Endothelial cell (in vitro differentiated cells): ENCODE measurements at places on chromosomes 5 and 9.

- no peak for DNase-seq
These were observed 42.9 kb downstream of the PHF2 start for GRCh38 chr9:93619272-93619775.

DNA sequence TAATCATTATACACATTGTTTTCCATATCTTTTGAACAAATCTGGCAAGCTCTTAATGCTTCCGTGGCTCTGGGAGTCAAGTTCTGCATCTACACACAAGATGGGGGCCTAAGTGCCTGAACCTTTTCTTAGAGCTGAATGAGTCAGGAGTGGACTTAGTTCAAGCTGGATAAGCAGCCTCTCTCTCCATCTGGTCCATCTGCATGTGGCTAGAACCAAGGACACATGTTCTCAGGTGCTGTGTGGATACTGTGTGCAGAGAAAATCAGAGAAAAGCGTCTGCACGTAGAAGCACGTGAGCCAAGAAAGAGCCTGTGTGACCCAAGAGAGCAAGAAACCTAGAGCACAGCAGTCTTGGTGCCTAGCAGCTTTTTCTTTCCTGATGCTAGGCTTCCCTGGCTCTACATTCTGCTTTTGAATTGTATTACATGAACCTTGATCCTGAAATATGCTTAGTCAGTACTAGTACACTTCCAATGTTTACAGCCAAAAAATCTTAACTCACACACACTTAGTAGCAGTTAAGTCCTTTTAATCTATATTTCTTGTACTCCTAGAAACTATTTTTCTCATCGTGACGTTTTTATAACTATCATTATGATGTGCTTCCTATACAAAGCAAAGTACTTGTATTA, 1798.9 kb downstream of the MAT2B start:
- DNase-seq = no peak

DNA sequence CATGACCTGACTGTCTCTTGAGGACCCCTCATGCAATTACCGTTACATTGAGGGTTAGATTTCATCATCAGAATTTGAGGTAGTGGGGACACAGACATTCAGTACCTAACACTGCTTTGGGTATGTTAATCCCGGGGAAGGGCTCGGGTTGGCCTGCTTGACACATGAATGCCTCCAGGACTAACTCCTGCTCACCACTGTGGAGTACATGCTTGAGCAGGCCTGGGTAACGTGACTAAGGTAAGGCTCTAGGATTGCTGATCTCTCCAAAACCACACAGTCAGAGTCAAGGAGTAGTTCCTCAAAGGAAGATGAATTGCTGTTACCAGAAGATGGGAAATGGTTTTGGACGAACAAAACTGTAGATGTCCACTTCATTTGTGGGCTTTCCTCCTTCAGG, 376.3 kb upstream of the ZNF462 start:
- no peak for DNase-seq

GRCh38 chr9:129284607-129285291, 106.7 kb upstream of the IER5L start:
- no peak for DNase-seq

- DNase-seq = peak; percentile 63
These were observed 23.9 kb downstream of the C5orf15 start for GRCh38 chr5:133944263-133945185.

DNA sequence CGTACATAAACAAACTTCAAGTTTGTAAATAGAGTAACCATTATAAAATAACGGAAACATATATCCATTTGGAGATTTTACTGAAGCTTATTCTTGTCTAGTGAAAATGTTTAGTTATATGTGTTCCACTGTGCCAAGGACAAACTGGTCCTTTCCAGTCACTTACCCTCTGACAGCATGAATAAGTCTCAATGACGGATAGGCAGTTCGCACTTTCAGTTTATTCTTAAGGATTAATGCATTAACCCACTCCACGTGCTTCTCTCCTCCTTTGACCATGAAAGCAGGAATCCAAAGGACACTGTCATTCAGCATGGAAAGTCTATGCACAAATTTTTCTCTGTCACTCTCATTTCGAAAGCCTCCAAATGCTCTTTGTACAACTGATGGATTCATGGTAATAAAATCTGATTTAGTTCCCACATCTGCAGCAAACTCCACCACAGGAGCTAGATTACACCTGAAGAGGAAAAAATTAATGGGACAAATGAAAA, 47.1 kb downstream of the ST8SIA4 start:
- DNase-seq = no peak

DNA sequence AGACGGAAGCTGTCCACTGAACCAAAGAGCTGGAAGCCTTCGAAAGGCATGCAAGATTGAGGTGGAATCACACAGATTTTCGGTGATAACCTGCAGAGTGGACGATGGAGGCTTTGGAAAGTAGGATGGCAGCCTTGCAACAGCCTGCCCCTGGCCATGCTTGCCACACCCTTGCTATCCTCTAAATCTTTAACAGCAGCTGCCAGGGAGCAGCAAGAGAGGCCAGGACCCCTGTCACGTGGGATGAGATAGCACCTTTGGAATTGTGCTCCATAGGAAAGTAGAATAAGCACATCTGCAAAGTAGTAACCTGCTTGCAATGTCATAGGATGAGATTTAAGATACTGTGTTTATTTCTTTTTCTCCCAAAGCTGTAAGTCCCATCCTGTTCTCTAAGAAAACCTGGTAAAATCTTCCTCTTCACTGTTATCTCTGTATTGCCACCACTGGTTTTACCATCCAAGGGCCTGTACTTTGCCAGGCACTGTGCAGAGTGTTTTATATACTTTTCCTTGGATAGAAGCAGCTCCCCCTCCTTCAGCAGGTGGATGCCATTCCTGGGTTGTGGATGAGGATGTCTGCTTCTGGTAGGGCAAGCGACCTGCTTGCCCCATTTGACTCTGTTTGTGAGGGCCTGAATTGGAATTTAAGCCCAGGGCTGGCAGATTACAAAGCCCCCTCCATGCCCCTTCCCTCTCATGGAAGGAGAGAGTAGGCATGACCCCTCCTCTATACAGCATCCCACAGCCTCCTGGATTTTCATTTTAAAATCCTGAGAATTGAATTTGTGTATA, 10.1 kb downstream of the TRIO start:
- no peak for DNase-seq

DNA sequence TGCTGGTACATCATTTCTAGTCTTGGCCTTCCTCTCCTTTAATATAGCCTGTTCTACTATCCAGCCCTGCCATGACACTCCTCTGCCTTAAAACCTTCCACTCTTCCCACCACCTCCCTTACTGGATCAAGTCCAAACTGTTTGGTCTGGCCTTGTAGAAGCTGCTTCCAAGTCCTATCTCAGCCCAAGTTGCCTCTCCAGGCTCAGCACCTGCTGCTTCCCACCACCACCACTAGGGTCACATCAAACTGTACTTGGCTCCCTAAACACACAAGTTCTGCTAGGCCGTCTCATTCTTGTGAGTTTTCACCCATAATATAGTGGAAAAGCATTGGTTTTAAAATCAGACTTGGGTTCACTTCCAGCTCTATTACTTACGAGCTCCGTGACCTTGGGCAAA, 1.4 kb downstream of the NDUFA8 start:
- DNase-seq = peak; percentile 39

DNA sequence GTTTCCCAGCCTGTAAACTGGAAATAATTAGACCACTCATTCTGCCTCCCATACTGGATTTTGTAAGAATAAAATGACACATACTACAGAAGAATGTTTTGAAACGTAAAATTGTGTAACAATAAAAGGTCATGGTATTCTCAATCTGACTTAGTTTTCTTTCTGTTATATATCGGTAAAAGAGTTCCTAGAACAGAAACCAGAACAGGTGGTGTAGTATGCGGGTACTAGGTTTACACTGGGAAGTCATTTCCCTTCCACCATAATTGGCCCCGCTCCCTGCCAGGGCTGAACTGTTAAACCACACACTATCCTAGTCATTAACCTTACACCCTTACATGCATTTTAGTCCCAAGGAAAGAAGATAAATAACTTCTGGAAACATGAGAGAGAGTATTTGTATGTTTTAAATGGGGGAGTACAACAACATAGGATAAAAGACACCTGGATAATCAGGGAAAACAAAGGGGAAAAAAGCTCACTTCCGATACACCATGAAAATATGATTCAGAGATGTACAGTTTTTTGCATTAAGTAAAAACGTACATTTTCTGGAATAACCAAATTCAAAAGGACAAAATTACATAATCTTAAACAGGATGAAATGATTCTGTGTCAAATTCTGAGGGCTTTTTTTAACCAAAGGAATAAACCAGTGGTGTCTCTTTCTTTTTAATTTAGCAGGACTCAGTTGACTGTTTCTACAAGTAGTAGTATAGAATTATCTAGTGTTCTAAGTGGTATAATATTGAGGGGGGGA, 199.7 kb downstream of the GLIS3 start:
- DNase-seq = no peak

DNA sequence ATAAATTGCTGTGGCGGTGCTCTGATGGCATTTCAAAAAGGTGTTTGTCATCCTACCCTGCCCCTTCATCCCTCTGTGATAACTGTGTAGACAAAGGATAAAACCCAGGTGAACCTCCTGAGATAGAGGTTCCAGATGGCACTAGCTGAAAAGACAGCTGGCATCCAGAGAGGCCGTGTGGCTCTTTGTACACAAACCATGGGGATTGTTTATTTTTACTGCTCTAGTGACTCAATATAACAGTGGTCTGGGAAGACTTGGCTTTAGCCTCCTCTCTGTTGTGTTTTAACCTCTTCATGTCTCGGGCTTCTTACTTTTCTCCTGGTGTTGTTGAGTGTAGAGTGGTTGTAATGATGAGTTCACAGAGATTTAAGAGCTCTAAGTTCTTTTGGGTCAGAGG, 48.8 kb downstream of the SH3GL2 start:
- no peak for DNase-seq

DNA sequence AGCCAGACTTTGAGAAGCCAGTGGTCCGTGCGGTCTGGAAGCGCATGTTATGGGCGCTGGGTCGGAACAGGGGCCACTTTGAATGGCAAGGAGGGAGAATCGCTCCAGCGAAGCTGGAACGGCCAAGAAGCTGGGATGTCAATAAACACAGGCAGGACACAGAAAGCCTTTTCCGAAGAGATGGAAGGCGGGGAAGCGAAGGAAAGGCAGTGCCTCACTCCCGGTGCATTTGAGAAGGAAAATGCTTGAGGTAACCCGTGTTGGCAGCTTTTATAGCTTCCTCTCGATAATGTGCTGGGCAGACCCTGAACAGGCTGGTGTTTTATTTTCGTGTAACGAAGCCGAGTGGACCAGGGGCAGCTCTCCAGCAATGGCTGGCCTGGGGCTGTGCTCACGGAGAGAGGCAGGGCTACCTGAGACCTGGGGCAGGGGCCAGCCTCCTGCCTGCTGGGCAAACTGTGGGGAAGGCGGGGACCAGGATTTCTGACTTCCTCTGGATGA, 84.2 kb upstream of the SPRY4 start:
- DNase-seq = no peak

DNA sequence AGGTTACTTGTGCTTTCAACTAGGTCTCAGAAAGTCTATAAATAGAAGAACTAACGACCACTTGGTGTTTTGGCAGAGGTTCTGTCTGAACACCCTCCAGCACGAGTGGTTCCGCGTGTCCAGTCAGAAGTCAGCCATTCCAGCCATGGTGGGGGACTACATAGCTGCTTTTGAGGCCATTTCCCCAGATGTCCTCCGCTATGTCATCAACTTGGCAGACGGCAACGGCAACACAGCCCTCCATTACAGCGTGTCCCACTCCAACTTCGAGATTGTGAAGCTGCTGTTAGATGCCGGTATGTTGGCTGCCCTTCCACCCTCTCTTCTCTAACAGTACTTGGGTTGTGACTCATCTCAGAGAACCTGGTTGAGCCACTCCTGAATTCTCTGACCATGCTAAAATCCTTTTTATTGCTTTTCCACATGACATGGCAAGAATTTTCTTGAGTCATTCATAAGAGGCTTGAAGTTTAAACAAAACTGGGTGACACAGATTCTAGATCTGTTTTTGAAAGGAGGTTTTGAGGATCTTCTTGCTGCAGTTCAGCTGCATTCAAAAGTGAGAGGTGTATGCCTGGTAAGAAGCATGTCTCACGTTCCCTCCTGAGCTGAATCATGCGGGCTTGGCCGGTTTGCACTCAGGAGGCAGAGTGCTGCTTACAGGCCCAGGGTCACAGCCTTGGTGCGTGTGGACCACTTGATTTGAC, 103.1 kb upstream of the DMRT1 start:
- no peak for DNase-seq
